NCI-H2029 (cell line): ENCODE measurements at places on chromosomes 11 and 22.
A peak's percentile ranks its signal among the peaks of the same experiment; 100 is the strongest.

DNA sequence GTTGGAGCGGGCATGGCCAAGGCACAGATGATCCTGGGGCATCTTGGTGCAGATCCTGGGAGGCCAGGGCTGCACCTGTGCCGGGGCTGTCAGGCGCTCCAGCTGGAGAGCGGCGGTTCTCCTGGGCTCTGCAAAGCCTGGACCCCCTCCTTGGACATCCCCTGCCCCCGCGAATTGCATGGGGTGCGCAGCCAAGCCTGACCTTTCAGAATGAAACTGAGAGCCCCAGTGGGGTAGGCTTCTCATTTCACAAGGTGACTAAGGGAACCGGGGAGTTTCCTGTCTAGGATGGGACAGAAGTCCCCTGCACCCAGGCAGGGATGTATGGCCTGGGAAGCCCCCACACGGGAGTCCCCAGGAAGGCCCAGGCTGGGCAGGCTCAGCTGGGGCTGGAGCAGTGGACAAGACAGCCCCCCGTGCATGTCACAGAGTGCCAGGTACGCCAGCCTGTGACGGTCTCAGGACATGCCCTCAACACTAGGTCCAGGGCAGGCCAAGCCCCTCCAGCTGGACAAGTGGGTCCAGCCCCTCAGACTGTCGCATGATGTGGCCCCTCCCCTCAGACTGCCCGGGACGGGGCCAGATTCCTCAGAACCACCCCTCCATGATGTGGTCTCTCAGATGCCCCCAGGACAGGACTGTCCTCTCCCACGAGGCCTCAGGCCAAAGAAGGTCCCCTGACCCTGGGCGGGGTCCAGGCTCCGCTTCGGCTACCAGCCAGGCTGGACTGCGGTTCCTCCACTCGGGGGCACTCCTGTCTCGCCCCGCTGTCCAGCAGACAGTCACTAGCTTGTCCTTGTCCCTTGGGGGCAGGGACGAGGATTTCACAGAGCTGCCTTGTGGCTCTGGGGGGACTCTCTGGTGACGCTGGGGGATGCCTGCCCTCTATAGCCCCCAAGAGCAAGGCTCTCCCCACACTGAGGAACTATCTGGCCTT lies 2.3 kb downstream of the LSP1 start:
- no peak for DNase-seq

DNA sequence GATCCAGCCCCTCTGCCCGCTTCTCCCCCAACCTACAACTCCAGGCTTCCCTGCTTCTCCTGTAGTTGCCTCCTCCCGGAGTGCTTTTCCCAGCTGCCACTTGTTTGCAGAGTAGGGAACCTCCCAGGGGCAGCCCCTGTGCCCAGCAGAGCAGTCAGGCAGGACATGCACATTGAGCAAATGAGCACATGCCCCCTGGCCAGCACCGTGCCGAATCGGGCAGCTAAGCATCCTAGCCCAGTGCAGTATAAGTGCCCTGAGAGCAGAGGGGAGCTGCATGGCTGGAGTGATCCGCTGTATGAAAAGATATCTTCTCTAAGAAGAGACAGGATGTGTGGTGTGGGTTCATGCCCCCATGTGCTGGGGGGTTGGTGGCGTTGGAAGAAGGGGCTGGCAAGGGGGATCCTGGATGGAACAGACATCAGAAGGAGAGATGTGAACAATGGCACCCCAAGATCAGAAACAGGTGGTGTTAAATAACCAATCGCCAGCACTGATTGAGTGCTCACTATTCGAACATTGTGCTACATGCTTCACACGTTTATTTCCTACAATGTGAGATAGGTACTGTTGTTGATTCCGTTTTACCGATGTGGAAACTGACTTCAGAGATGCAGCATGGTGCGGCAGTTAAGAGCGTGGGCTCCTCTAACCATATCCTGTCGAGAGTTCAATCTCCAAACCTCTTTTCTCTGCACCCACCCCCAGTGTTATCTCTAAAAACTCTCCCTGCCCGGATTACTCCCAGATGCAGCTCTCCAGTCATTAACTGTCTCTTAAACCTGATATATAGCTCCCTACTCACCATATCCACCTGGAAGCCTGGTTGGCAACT lies 1.2 kb downstream of the AIP start:
- DNase-seq, result no peak

GRCh38 chr11:19565639-19566038 lies 147.0 kb upstream of the NAV2 start:
- no peak for DNase-seq

GRCh38 chr11:35158701-35159510 lies 19.9 kb downstream of the CD44 start:
- no peak for DNase-seq

DNA sequence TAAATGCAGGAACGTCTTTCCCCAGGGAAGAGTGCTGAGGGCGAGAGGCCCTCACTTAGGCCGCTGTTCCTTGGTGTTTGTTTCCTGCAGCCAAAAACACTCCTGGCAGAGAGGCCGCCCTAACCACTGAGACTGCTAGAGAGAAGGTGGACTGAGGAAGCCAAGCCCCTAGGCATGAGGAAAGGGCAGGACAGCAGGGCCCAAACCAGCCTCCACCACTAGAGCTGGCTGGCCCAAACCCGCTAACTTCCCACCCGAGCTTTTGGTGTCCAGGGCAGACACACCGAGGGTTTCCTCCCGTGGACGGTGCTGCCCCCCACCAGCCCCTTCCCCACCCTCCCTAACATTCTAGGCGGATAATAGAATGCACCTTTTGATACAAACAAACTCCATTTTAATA lies 6.0 kb downstream of the FGF19 start:
- DNase-seq, result no peak

DNA sequence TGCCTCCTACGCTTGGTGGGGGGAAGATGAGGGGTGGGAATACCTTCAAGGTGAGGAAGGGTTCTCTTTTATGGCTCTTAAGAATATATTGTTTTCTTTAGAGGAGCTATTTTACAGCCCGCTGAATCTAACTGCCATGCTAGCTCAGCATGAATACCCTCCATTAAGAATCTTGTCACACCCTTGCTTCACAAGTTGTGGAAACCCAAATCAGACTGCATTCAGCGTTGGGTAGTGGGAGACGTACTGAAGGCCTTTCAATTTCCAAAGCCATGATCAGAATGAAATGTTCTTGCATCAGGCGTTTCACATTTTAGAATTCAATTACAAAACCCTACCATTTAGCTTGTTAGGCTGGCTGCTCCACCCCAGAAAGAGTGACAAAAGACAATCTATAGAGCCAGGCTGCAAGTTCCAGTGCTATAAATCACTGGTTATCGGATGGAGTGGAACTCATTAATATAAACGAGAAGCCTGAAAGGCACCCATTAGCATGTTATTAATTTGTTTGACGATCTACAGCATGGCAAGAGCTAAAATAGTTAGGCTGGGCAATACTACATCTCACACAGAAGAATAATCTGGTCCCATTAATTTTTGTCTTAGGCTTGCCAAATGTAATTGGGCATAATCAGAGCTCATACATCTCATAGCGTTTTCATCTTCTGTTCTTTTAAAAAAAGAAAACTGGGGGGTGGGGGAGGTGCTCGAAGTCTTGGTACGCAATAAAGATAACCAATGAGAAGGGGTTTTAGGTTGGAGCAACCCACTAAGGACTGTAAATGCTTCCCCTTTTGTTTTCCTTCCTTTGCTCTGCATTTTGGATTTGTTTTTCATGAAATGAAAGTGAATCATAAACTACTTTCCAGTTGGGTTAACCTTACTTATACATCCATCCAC lies 57.5 kb downstream of the ABTB2 start:
- no peak for DNase-seq

- no peak for DNase-seq
These were observed 10.0 kb upstream of the JAML start for GRCh38 chr11:118234833-118235232.

DNA sequence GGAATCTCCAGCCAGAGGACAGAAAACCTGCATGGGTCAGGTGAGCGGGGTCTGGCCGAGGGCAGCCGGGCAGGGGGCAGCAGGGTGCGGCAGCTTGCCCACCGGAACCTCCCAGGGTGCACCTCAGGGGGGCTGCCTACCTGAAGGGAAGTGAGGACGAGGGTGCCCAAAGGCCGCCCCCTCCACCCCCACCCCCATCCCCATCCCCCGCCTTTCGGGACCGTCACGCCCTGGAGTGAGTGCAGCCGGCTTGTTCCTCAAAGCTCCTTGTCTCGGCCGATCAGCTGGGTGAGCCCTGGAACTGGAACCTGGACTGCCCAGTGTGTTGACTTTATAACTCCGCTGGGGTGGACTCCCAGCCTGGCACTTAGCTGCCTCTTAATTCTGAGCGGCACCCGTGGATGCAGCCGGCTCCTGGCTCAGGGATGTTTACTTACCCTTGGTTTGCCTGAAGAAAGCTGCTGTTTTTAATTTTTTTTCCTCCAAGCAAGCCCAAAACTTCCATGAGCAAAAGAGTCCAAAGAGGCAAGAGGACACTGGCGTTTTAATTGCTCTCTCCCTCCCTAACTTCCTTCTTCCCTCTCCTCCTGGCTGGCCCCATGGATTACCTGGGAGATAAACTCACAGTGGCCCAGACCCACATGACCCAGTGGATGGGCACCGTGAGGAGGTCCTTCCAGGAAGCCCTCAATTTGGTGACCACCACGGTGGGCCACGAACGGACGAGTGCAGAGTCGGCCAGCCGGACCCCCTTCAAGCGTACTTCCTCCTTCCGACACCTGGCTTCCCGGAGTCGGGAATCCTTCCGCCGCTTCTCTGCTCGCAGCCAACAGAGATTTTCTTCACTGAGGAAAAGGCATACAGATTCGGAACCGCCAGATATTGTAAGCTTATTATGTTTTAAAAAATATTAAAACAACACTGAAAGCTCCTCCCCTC lies 87.8 kb upstream of the CRYBB3 start:
- DNase-seq, result no peak

GRCh38 chr22:36594569-36594968 lies 65.6 kb upstream of the EIF3D start:
- no peak for DNase-seq

DNA sequence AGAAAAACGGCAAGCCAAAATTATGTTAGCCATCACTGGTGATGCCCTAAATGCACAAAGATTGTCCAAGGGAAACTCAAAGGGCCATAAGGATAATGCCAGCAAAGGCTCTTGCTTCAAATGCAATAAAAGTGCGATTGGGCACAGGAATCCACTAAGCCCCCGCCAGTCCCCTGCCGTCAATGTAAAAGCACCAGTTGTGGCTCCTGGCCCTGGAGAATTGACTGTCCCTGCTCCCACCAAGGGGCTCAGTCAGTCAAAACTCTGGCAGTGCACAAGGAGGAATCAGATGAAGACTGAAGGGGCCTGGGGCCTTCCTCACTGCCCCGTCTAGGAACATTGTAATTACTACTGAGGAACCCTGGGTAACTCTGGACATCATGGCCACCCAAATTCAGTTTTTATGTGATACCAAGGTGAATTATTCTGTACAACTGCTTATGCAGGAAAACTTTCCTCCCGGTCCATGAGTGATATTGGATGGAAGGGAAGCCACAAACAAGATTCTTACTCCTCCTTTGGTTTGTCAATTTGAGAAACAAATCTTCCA lies 85.6 kb downstream of the PIWIL4 start:
- no peak for DNase-seq

- peak; percentile 56 for DNase-seq
These were observed 49.5 kb upstream of the HSPA8 start for GRCh38 chr11:123111465-123111864.

DNA sequence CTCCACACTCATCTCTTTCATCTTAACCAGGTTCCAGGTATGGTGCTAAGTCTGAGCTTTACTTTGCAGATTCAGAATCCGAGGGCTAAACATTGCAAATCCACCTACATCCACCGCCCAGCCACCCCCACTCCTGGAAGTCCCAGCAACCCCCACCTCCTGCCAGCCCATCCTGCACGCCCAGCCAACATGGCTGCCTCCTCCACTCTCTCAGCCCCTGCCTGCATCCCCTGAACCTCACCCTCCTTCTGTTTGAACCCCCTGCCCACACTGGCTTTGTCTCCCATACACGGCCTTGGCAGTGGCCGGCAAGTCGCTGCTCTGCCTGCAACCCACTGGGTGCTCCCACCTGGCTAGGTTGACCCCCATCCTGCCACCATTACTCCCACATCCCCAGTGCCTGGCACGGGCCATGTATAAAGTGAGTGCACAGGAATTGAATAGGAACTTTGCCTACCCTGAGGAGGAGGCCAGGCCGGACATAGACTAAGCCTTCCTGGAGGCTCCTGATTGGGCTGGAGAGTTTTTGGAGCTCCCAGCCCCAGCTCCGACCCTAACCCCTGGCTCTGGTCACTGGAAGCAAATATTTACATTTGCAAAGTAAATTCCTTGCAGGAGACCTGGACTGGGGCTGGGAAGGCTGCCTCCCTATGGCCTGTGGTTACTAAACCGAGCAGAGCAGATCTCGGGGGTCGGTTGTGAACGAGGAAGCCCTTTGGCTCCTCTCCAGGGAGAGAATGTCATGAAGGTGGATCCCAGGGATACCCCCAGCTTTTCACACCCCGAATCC lies 14.4 kb downstream of the EMID1 start:
- no peak for DNase-seq

DNA sequence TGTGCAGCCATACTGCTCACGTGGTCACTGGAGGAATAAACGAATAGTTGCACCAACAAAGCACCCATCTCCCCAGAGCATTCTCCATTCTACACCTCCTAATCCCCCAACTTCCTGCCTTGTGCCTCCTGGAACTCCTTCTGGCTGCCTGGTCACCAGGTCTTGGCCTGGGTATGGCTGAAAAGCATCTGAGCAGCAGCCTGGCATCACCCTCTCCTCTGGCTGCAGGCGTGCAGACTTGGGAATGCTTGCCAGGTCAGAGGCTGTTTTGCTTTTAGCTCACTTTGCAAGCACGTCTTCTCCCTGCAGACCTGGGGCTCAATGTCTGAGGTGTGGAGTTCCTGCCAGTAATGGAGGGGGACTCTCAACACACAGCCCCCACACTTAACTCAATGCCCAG lies 33.3 kb upstream of the KCNJ11 start:
- no peak for DNase-seq

DNA sequence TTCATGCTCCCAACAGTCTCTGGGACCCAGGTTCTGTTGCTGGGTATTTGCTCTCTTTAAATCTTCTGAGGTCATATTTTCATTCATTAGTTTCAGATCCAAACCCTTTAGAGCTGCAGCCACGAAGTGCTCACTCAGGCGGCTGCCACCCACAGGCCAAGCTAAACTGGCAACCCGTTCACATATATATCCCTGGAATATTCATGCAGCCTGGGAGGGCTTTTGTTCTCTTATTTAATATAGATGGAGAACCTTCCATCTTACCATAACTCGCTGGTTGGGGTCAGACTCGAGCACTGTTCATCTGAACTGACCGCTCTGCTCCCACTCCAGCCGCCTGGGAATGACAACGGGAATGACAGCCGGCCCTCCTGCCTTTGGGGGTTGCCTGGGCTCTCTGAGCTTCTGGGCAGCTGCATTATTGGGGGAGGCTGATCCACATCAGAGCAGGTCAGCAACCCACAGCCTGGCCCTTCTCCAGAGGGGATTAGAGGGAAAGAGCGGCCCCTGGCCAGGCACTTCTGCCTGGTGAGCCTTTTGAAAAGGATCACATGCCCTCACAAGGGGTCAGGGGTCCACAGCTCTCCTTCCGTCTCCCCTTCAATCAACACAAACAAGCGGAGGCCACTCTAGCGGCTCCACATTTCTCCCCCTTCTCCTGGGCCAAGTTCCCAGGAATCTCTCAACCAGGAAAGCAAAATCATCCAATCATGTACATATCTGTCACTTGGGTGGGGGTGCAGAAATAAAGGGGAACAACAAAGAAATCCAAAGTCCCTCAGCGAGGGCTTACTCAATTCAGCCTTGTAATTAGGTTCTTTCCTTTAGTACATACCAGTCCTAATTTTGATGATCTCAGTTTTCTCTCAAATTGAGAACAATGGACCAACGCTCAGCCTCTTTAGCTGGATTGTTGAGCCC lies 11.8 kb downstream of the TMEM184B start:
- DNase-seq, result no peak
